ENCODE measurements at places on chromosomes 6 and 20.

DNA sequence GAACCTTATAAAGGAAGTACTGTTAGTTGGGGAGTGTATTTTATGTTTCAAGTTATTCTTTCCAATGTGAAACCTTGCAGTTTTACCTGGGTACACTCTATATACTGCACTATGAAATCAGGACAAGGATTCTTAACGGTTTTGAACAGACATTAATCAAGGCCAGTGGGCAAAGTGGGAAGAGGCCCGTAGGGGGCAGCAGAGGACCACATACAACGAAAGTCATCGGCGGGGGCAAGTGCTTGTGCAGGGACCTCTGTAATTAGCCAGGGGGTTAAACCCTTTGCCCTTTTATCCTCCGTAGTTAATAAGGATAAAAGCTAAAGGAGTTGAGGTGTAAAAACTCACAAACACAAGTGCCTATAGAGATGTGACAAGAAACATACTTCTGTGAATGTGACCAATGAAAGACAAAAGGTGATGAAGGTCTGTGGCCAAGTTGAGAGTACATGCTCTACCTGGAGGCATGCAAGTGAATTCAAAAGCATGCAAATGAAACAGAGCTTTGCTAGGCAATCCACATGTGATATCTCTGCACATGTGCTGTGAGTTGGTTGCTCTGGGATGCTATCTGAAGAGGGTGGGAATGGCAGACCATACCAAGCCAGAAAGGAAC lies 392.7 kb upstream of the MAN1A1 start:
- peak; percentile 52 for DNase-seq

DNA sequence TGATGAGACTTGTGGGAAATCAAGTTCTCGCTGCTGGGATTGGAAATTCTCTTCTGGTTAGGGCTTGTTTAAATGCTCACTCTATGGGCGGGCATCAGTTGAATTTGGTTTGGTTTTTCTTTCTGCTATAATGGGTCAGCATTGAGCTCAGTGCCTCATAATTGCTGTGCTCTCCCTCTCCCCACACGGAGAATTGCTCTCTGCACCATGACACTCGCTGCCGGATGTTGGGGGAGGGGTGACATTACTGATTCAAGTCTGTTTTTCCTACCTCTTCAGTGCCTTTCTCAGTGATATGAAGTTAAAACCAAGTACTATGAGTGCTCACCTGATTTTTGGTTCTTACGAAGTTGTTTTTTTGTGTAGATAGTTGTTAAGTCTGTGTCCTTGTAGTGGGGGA lies 599.6 kb downstream of the EPM2A start:
- no peak for DNase-seq

- DNase-seq: no peak
Measured at GRCh38 chr6:43984442-43985321, 142.6 kb downstream of the MRPL14 start.

GRCh38 chr6:92648364-92649086 lies 770.8 kb downstream of the EPHA7 start:
- DNase-seq: no peak

GRCh38 chr20:7772371-7772770 lies 167.9 kb downstream of the HAO1 start:
- no peak for DNase-seq

- no peak for DNase-seq
Measured at GRCh38 chr6:52000064-52000463, 87.3 kb downstream of the PKHD1 start.

Measured in inflammatory macrophage treated with lipopolysaccharide for 4 hours (primary cell).